ENCODE measurements at places on chromosomes 1 and 21.

- no peak for DNase-seq
Measured at GRCh38 chr21:35850542-35851103, 209.7 kb downstream of the SETD4 start.

GRCh38 chr1:184330875-184331274 lies 56.0 kb upstream of the C1orf21 start:
- no peak for DNase-seq

- no peak for DNase-seq
Measured at GRCh38 chr1:99170516-99170915, 93.8 kb upstream of the PLPPR4 start.

DNA sequence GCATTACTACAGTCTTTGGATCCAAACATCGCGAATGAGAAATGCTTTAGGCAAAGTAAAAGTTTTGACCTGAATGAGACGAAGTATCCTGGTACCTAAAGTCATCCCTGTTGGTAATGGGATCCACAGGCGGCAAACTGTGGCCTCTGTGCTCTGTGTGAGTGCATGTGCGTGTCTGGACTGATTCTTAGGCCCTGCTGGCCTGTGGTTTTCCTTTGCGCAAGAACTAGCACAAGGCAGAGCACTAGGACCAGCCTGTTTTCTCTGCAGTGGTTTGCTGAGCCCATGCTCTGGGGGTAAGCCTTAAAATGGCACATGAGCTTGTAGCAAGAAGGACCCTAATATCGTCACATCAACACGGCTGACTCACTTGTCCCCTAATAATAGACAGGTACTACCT lies 251.2 kb downstream of the DSCAM start:
- no peak for DNase-seq

- no peak for DNase-seq
Measured at GRCh38 chr1:8926707-8927694, 18.7 kb upstream of the CA6 start.

All from activated effector memory CD4-positive, alpha-beta T cell treated with Interleukin-2 at 50 U/mL for 16 hours (primary cell).